Bronchus fibroblast of lung (primary cell): ENCODE measurements at places on chromosomes 13 and 19. TPM values are rescaled to one million over a fixed set of nuclear protein-coding genes. Genes with fewer than 3 reads are reported as not detected.

Gene APOC1
- 15.8 and 15.9 TPM in 2 replicates for total RNA-seq

Gene KCNN4
- 0.17 and 0.74 TPM in 2 replicates for total RNA-seq

Gene DAND5
- total RNA-seq = not detected in 2 replicates

Gene THSD8
- total RNA-seq = not detected in 2 replicates

Gene PRODH2
- not detected in 2 replicates for total RNA-seq

Gene MEF2B
- total RNA-seq = 0.15 TPM in 1 of 2 replicates, not detected in the other

Gene ZNF888
- total RNA-seq = 3.3 and 3.7 TPM in 2 replicates

Gene PTPRH
- 0.74 and 1.0 TPM in 2 replicates for total RNA-seq

Gene IZUMO2
- total RNA-seq = not detected in 2 replicates

Gene ELSPBP1
- total RNA-seq = not detected in 2 replicates

Gene CEACAM21
- not detected in 2 replicates for total RNA-seq

Gene HSPB6
- total RNA-seq = 20.1 and 22.5 TPM in 2 replicates

Gene RASIP1
- total RNA-seq = 8.3 and 8.7 TPM in 2 replicates

Gene RNF225
- total RNA-seq = not detected in 2 replicates

Gene ZNF382
- 5.4 and 6.2 TPM in 2 replicates for total RNA-seq

Gene CGB8
- not detected in 2 replicates for total RNA-seq

Gene PMIS2
- total RNA-seq = not detected in 2 replicates

Gene NR2F6
- 58.7 and 66.7 TPM in 2 replicates for total RNA-seq
